ENCODE measurements at places on chromosomes 6 and 20.

- DNase-seq = no peak
These were observed 88.4 kb upstream of the B3GAT2 start for GRCh38 chr6:71045296-71045695.

DNA sequence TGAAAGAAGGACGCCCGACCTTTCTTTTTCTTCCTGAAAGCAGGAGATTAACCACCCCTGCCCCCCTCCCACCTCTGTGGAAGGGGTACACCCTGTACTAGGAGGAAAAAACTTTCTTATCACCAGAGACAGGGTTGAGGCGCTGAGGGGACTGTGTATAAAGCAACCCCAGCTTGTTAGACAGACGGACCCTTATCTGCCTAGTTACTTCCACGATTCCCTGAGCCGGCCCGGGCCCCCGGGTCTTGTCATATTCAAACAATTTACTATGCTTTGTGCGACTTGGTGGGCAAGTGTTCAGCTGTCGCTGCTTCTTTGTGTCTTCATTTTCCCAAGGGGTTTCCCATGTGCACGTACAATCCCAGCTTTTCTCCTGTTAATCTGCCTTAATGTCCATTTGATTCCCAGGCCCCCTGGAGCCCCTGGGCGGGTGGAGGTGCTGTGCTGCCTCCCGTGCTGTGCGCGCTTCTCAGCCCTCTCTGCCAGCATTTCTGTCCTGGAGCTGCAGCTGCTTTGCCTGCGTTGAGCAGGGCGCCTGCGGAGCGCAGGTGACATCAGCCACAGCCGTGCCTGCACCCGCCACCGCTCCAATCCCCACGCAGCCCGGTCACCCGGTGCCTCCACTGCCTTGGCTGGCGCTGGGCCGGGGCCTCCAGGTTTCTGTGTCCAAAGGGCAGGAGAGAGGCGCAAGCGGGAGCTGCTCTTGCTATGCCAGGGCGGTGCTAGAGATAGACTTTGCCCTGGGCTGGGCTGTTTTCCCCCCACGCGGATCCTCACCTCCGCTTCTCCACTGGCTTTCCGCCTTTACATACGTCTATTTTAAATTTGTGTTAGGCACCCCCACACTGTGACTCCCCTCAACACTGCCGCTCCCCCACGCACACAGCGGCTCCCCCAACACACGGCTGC lies 96.2 kb downstream of the TTLL2 start:
- no peak for DNase-seq

GRCh38 chr6:219641-220198 lies 72.6 kb upstream of the DUSP22 start:
- DNase-seq = no peak

- DNase-seq = no peak
These were observed 77.6 kb downstream of the PHACTR2 start for GRCh38 chr6:143755301-143755744.

Data from T-helper 2 cell (primary cell).